Heart right ventricle (tissue), 16 donors: ENCODE measurements at places on chromosomes 12 and 14. TPM values are rescaled to one million over a fixed set of nuclear protein-coding genes. Genes with fewer than 3 reads are reported as not detected.

DNA sequence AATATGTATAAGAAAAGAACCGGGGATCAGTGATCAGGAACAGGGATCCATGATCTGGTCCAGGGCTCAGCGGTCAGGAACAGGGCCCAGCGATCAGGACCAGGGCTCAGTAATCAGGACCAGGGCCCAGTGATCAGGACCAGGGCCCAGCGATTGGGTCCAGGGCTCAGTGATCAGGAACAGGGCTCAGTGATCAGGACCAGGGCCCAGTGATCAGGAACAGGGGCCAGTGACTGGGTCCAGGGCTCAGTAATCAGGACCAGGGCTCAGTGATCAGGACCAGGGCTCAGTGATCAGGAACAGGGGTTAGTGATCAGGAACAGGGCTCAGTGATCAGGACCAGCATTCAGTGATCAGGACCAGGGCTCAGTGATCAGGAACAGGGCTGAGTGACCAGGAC lies 56.3 kb downstream of the TMEM121 start:
- no peak for DNase-seq

DNA sequence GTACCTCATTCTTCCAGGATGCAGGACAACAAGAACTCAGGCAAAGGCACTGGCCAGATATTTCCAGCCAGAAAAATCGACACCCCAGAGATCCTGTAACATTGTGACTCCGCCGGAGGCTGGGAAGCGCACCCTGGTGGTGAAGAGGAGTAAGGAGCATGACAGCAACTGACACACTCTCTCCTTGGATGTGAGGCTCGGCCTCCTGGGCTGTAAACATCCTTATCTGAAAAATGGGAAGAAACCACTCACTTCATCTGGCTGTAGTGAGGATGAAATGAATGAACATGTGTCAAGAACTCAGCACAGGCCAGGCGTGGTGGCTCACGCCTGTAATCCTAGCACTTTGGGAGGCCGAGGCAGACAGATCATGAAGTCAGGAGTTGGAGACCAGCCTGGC lies 27.5 kb downstream of the TCHP start:
- no peak for DNase-seq

- DNase-seq, result peak; percentile 56
These were observed 199.7 kb downstream of the ANO2 start for GRCh38 chr12:5745251-5745888.

DNA sequence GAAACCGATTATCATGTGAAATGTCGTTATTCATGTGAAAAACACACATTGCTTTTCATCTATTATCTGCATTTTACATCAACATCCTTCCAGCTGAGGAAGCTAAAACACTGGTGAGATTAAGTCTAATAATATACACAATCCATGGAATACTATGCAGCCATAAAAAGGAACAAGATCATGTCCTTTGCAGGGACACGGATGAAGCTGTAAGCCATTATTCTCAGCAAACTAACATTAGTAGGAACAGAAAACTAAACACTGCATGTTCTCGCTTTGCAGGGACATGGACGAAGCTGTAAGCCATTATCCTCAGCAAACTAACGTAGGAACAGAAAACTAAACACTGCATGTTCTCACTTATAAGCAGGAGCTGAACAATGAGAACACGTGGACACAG lies 18.3 kb downstream of the KICS2 start:
- no peak for DNase-seq

DNA sequence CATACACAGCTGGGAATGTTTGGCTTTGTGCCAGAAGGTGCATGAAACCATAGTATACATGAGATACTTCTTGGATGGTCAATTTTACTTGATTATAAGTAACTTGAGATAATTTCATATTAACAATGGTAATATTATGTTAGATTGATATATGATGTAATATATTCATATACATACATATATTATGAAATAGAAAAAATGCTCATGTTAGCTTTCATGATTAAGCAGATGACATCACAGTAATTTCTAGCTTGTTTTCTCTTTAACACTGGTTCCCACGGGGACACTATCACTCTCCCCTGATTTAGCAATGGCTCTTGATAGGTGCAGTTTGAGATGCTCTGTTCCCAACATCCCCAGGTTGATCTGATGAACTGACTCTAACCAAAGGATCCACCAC lies 35.4 kb upstream of the NTF3 start:
- no peak for DNase-seq

GRCh38 chr12:117328556-117329100 lies 32.8 kb downstream of the NOS1 start:
- no peak for DNase-seq

GRCh38 chr12:113242026-113242418 lies 20.8 kb downstream of the TPCN1 start:
- DNase-seq, result no peak

TMTC2 gene
- total RNA-seq, result 1.6 TPM

DNA sequence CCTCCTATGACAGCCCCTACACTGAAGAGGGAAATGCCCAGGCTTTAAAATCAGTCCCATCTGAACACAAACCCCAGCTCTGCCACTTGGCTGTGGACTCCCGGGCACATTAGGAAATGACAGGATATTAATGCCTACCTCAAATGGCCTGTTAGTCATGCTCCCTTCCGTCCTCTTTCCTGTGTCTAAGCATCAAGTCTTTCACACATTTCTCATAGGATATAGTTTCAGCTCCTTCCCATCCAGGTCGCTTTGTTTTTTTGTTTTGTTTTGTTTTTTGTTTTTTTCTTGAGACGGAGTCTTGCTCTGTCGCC lies 16.1 kb downstream of the PLEK2 start:
- DNase-seq, result no peak
